Type B pancreatic cell (in vitro differentiated cells): ENCODE measurements at places on chromosomes 11 and 22. TPM values are rescaled to one million over a fixed set of nuclear protein-coding genes. Genes with fewer than 3 reads are reported as not detected.

The PTS gene
- total RNA-seq = 27.3 and 35.1 TPM in 2 replicates

GRCh38 chr11:72333661-72334060 lies 89.7 kb upstream of the PHOX2A start:
- no peak for DNase-seq

GRCh38 chr11:7609521-7609920 lies 63.8 kb downstream of the CYB5R2 start:
- no peak for DNase-seq

The OAF gene
- 17.1 and 67.5 TPM in 2 replicates for total RNA-seq

GRCh38 chr11:795634-796564 lies 2.2 kb downstream of the SLC25A22 start:
- no peak for DNase-seq

DNA sequence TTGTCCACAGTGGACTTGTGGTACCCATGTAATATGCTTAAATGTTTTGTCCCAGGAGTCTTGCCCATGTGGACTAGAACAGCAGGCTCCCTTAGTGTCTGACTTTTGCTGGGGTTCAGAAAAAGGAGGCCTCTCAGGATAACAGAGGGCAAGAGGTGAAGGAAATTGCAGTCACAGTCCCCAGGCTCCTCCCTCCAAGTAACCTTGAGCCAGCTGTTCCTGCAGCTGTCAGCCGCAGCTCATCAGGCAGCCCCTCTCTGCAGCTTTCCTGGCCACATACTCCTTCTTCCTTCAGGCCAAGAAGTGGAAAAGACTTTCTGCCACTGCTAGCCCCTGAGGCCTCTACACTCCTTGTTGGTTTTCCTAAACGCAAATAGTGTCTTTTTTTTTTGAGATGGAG lies 6.3 kb upstream of the MYO18B start:
- no peak for DNase-seq

- no peak for DNase-seq
Measured at GRCh38 chr11:22752908-22753310, 76.7 kb downstream of the SVIP start.

GRCh38 chr11:14308114-14308896 lies 50.7 kb downstream of the RRAS2 start:
- no peak for DNase-seq

The TRIM49B gene
- not detected in 2 replicates for total RNA-seq

The PIH1D2 gene
- 3.1 and 5.5 TPM in 2 replicates for total RNA-seq

DNA sequence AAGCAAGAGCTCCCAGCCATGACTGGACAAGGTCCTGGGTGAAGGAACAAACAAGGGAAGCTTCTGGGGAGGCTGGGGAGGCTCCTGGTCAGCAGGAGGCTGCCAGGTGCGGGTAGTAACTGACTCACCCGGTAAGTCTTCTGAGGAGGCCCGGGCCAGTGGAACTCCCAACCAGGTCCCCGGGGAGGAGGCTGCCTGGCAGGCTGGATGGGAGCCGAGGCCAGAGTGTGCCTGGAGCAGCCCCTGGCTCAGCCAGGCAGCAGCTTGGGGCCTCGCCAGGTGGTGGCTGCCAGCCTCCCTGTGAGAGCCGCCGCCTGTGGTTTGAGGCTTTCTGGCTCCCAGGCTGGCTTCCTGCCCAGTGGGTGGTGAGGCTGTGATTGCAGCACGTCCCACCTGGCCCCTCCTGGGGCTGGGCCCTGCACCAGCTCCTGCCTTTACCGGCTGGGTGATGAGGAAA lies 46.2 kb downstream of the IGF2 start:
- peak; percentile 66 for DNase-seq

The ANO3 gene
- 0.29 and 1.0 TPM in 2 replicates for total RNA-seq

DNA sequence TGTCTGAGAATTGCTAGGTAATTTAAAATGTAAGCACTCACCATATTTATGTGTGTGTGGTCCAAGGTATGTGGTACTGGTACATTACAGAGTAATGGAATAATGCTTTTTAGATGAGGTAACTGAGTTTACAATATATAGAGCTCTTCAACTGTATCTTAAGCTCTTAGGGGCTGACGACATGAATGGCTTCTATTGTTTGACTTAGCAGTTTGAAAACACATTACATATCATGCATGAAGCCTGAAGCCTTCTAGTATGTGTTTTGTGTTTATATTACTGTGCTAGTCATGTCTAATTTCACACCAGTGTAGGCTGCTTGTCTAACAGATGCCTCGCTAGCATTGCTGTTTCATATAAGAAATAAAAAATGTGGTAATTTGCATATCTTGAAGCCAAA lies 37.2 kb downstream of the GAS2 start:
- DNase-seq = no peak

GRCh38 chr11:34997952-34998528 lies 81.6 kb downstream of the PDHX start:
- no peak for DNase-seq

DNA sequence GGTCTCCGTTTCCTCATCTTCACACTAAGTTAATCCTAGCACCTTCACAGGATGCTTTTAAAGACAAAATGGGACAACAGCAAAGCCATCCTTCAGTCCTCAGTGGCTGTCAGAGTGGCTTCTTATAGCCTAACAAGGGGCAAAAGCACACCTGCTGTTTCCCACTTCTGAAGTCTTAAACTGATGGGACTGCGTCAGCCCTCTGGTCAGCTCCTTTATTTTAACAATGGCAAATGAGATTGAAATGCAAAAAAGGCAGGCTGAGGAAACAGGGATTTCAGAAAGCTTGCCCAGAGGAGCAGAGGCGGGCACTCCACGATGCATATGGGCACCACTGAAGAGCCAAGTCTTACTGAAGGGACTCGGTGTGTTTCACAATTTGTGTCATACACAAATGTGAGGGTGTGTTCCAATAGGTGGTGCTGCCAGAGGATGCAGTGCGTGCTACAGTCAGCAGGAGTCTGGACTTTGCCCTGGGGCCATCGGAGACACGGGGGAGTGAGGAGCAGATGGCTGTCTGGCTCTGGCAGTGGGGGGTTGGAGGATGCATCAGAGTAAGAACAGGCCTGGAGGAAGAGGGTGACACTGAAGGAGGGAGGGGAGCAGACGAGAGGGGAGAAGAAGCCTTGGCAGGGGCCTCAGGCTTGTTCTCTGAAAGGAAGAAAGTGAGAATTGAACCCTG lies 47.3 kb downstream of the TENM4 start:
- DNase-seq = no peak

The NPTXR gene
- 5.9 and 6.9 TPM in 2 replicates for total RNA-seq

DNA sequence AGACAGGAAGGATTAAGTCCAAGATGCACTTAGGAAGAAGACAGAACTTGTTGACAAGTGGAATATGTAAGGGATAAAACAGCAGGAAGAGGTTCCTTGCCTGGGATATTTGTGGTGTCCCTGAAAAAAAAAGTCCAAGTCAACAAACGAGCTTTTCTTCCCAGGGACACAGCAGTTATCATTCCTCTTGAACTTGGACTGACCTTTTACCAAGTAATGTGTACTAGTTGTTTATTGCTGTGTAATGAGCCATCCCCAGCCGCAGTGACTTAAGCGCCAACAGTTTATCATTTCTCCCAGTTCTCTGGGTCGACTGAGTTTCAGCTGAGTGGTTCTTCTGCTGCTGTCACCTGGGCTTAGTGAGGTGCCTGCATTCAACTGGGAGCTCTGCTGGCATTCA lies 37.0 kb downstream of the KREMEN1 start:
- DNase-seq = no peak

- no peak for DNase-seq
Measured at GRCh38 chr11:94128291-94128745, 323 bp upstream of the PANX1 start.

The TSGA10IP gene
- 0.68 TPM in 1 of 2 replicates, not detected in the other for total RNA-seq

DNA sequence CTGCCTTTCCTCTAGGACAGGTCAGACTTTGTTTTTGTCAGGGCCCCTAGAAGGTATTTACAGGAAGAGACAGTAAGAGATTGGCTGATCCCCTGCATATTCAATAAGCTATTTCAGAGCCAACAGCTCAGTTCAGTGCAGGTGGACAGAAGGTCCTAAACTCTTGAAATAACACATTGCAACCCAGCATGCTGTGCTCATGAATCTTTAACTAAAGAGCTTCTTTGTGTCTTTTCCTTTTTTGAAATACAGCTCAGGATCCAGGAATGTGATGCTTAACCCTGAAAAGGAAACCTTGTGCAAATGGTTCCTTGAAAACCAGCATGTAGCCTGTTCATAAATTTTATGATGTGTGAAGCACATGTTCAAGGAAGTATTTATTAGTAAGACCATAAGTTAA lies 43.9 kb downstream of the BBOX1 start:
- DNase-seq = no peak

DNA sequence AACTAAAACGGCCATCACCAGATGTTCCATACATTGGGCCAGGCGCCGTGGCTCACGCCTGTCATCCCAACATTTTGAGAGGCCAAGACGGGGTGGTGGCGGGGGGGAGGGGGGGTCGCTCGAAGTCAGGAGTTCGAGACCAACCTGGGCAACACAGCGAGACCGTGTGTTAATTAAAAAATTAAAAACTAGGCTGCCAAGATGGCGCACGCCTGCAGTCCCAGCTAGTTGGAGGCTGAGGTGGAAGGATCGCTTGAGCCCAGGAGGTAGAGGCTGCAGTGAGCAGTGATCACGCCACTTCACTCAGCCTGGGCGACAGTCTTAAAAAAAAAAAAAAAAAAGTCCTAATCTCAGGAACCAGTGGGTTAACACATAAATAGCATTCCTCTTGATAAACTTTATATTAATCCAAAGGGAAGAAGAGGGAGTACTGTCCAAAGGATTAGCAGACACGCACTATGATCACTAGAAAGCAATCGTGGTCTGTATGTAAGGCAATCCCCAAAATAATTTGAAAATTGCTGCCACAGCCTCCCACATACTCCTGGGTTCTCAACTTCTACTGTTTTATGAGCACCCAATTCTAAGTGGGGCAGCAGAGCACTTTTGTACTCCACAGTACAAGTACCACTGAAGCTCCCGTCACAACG lies 604 bp downstream of the PUS3 start:
- DNase-seq = no peak

The PRPF19 gene
- 105 and 120 TPM in 2 replicates for total RNA-seq

GRCh38 chr11:11895672-11896071 lies 53.9 kb downstream of the USP47 start:
- no peak for DNase-seq
